Liver (tissue), 10 donors: ENCODE measurements at places on chromosomes 6 and 20. TPM values are rescaled to one million over a fixed set of nuclear protein-coding genes. Genes with fewer than 3 reads are reported as not detected.

The STMND1 gene
- polyA plus RNA-seq = not detected

The CTAGE9 gene
- not detected for polyA plus RNA-seq

The RIPOR3 gene
- polyA plus RNA-seq = 5.6 TPM

The WFDC12 gene
- not detected for polyA plus RNA-seq

The DUSP22 gene
- polyA plus RNA-seq = 22.1 TPM

The GNAS-AS1 gene
- 0.09 TPM for polyA plus RNA-seq

The ZNF311 gene
- 0.19 TPM for polyA plus RNA-seq

The MUC22 gene
- polyA plus RNA-seq = not detected

The BHLHE23 gene
- not detected for polyA plus RNA-seq

The TRAM2 gene
- polyA plus RNA-seq = 7.3 TPM

The SLC26A8 gene
- polyA plus RNA-seq = 0.26 TPM

The RTF2 gene
- 39.2 TPM for polyA plus RNA-seq

The CNBD2 gene
- 2.2 TPM for polyA plus RNA-seq

The ZSCAN12 gene
- polyA plus RNA-seq = 0.46 TPM

The PSORS1C1 gene
- not detected for polyA plus RNA-seq

The THBS2 gene
- 0.35 TPM for polyA plus RNA-seq

The EBF4 gene
- polyA plus RNA-seq = 2.6 TPM

The TREM1 gene
- polyA plus RNA-seq = 0.32 TPM

The RSPH4A gene
- 0.10 TPM for polyA plus RNA-seq

The ARHGAP40 gene
- polyA plus RNA-seq = not detected

The TRIM40 gene
- polyA plus RNA-seq = not detected

The RCAN2 gene
- 2.1 TPM for polyA plus RNA-seq

The CYP39A1 gene
- polyA plus RNA-seq = 12.0 TPM

The PPIL6 gene
- 0.33 TPM for polyA plus RNA-seq

The CLPSL1 gene
- not detected for polyA plus RNA-seq

The TFAP2D gene
- polyA plus RNA-seq = not detected

The PROCR gene
- 7.6 TPM for polyA plus RNA-seq

The MLN gene
- polyA plus RNA-seq = not detected

The DUSP15 gene
- 0.35 TPM for polyA plus RNA-seq

The AIF1 gene
- polyA plus RNA-seq = 28.6 TPM

The PPP1R14C gene
- not detected for polyA plus RNA-seq

The HAO1 gene
- 164 TPM for polyA plus RNA-seq

The FOXP4 gene
- 16.0 TPM for polyA plus RNA-seq

The SRMS gene
- not detected for polyA plus RNA-seq

The KCNK5 gene
- polyA plus RNA-seq = 5.4 TPM

The CYB5R4 gene
- 7.8 TPM for polyA plus RNA-seq

The AARS2 gene
- polyA plus RNA-seq = 1.9 TPM

The PRRT1 gene
- 0.24 TPM for polyA plus RNA-seq
